Fibroblast of gingiva (primary cell): ENCODE measurements at places on chromosomes 7 and 10.

DNA sequence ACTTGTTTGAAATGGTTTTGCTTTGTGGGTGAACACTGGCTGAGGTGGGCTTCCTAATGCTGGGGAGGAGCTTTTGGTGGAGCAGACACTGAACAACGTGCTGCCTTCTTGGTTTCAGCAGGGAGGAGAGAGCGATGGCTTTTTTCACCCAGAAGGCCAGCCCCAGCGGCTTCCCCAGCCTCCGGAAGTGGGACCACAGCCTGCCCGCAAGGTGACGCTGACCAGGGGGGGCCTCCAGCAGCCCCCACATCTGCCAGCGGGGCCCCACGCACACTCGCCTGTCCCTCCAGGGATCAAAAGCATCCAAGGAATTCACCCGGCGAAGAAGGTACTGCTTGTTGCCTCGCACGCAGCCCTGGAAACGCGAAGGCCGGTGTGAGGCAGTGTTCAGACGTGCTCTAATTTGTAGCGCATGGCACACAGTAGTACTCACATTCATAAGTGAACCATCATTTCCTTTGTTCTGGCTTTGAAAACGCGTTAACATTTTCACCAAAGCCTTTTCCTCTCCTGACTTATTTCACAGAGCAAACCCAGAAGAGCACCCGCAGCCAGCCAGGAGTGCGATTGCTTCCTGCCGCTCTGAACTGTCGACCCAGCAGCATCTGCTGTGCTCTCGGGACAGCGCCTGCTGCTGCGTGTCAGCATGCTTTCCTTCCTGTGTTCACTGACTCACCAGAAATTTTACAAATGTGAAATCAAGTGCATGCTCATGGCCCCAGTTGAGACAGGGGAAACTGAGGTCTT is 48.4 kb downstream of the SHH start:
- DNase-seq: no peak

- no peak for DNase-seq
These were observed 106.9 kb downstream of the ANLN start for GRCh38 chr7:36496576-36496975.

DNA sequence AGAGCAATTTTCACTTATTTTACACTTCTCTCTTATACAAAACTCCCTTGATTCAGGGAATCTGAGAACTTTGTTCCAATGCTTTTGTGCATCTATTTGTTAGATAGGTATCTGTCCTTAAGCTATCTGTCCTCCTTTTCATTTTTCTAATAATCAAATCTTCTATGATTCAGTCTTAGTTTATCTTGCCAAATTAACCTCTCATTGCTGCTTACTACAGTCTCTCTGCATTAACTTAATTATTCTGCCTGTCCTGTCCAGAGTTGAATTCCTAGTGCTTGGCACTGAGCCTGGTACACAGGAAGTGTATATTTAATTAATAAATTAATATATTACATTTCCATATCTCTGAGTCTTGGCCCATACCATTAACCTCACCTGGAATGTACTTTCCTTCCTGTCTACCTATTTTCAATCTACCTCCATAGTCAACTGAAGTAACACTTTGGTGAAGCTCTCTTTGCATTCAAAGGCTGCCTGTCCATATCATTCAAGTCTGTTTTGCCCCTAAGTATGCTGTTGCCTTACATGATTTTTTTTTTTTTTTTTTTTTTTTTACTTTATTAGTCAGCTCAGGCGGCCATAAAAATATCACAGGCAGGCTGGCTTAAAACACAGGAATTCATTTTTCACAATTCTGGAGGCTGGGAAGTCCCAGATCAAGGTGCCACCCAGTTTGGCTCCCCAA is 66.0 kb upstream of the CSTF2T start:
- no peak for DNase-seq

DNA sequence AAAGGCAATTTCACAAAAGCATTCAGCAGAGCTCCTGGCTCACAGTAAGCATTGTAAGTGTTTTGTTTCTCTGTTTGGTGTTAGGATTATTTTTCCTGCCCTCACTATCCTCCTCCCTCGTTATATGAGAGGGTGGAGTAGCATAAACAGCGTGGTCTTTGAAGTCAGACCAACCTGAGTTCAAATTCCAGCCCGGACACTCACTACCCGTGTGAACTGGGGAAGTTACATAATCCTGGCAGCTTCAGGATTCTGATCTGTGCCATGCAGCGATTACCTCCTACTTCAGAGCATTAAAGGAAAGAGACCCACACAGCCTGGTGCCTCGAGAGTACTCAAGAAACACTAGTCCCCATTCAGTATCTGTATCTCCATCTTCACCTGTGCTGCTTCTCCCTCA is 386.5 kb downstream of the INHBA start:
- no peak for DNase-seq

DNA sequence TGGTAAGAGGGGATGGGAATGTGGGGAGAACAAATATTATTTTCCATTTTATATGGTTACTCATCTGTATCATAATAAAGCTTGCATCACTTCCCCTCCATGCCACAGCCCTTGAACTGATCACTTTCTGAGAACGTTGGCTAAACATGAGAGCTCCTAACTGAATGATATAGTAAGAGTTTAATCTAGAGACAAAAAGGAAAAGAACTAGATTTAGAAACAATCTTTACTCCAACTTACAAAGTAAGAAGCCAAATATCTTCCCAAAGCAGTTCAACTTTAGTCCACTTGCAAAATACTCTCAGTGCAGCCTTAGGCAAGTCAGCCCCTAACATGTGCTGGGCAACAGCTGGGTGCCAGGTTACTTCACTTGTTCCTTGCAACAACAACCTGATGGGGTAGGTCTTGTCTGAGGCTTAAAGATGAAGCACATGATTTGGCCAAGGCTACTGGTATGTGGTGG is 20.3 kb downstream of the SMURF1 start:
- DNase-seq: peak; percentile 82

GRCh38 chr7:46369933-46370654 is 449.0 kb upstream of the IGFBP3 start:
- peak; percentile 97 for DNase-seq

DNA sequence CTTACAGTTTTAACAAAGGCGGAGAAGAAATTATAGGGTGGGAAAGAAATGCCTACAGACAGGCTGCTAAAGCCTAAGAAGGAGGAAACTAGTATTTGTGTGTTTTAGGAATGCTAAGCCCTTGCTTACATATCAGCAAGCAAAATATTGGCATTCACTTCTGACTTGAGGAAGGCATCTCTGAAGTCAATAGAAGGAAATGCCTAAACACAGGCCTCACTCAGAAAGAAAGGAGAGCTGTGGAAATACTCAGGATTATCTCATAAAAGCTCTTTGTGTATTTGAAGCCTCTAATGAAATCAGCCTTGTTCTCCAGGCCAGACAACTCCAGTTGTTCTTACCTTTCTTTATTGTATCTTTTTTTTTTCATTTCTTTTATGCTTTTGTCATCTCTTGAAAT is 158.0 kb downstream of the AUTS2 start:
- no peak for DNase-seq

DNA sequence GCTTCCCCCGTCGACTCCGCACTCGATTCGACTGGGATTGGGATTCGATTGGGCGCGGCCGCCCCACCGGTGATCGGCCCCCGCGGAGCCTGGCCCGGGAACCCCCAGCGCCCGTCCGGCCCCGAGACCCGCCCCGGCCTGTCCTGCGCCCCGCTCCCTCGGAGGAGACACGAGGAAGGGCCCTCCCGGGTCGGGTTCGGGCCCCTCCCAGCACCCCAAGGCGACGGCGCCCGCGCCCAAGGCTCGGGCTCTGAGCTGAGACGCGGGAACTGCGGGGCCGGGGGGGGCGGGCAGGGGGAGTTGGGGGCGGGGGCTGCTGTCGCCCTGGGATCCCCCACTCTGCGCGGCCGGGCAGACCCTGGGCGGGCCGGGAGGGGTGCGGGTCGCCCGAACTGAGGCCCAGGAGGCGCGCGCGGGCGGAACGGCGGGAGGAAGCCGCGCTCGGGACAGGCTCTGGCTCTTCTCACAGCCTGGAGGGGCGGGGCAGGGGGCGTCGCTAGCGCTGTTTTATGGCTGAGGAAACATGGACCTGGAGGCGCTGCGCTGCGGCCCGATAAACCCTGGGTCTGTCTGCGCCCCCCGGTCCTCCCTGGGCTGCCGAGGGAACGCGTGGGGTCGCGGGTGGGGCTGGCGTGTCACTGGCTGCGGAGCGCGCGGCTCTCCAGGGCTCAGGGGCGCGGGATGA is 1.7 kb upstream of the NKX6-2 start:
- DNase-seq: no peak

- DNase-seq: no peak
These were observed 19.0 kb downstream of the WDFY4 start for GRCh38 chr10:48703531-48704122.

DNA sequence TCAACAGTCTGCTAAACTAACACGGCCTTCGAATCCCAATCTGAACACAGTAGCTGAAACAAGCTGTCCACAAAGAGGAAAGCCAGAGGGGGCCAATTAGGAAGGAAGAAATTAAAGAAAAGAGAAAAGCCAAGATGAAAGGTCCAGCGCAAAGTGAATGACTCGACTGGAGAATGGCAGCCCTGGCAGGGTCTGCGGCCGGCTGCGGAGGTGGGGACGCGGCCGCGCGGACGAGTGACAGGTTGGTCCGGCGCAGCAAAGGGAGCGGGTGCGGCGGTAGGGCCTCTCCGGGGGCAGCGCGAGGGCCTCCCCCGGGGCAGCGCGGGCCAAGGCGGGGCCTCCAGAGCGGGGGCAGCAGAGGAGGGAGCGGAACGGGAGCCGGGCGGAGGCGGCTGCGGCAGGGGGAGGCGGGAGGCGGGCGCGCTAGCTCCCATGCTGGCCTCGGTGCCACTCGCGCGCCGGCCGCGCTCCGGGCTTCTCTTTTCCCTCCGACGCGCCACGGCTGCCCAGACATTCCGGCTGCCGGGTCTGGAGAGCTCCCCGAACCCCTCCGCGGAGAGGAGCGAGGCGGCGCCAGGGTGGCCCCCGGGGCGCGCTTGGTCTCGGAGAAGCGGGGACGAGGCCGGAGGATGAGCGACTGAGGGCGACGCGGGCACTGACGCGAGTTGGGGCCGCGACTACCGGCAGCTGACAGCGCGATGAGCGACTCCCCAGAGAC is at the start of gene VWC2:
TSS of gene VWC2 (plus strand) at position 421 of the 718 bp plus-strand sequence. CDS start 1,798 bp downstream, outside the sequence.
- no peak for DNase-seq

GRCh38 chr7:134788191-134788590 is 8.8 kb downstream of the CALD1 start:
- DNase-seq: no peak

DNA sequence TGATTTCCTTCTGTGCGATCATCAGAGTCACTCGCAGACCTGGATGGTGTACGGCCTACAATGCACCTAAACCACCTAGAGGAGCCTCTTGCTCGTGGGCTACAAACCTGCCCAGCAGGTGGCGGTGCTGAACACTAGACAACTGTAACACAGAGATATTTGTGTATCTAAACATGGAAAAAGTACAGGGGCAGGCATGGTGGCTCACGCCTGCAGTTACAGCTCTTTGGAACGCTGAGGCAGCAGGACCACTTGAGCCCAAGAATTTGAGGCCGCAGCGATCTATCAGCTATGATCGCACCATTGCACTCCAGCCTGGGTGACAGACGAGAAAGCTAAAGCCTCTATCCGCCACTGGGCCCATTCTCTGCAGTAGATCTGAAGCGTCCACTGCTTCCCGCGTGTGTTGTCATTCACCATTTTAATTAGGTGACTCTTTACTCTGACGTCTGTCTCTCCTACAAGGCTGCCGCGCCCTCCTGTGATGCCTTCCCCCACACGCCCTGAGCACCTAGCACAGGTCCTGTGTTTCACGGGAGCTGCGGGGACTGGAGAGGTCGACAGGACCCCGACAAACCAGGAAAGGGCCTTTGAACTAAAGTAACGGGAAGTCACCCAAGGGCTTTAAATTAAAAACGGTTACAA is 774 bp downstream of the TUBGCP2 start:
- DNase-seq: peak; percentile 39

- DNase-seq: no peak
These were observed 9.4 kb downstream of the NUDT5 start for GRCh38 chr10:12186323-12186722.

GRCh38 chr7:42143711-42144600 is 93.1 kb downstream of the GLI3 start:
- peak; percentile 84 for DNase-seq

GRCh38 chr10:49609283-49610113 is 612 bp upstream of the SLC18A3 start:
- no peak for DNase-seq

DNA sequence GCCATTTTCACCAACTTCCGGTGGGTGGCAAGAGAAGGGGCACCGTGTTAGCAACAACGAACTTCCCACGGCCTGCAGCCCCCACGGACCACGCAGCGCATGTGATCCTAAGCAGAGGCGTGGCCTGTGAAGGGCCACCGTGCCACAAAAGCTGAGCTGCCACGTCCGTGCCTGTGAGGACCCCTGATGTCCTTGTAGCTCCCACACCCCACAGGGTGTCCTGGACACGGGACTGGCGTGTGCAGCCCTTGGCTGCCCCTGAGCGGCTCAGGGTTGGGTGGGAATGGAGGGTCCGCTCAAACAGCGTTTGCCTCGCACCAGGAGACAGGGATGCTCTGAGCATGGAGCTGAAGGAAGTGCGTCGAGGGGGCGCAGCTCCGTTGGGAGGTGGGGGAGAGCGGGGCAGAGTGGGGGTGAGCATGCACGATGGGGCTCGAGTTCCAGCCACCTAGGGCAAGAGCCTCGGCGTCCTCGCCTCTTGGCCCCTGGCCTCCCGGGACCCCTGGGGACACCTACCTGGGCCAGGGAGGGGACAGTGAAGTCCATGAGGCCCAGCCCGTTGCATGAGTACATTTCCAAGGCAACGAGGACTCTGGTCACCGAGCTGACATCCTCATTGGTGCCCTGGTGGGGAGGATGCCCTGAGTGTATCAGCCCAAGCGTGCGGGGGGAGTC is 33.6 kb downstream of the CFAP46 start:
- DNase-seq: no peak

DNA sequence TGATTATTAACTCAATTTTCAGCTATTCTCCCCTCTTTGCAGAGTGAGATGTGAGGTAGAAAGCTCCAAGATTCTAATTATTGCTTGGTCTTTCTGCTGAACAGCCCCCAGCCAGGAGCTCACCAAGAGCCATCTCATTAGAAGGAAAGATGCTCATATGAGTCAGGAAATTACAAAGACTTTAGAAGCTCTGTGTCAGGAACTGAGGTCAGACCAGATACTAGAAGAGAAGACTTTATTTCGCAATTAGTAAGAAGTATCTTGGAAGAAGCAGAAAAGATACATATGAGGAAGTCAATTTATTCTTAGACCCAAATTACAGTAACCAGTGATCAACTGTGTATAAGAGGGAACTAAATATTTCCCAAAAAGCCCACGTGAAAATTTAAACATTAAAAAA is 626.9 kb downstream of the ZWINT start:
- DNase-seq: no peak

DNA sequence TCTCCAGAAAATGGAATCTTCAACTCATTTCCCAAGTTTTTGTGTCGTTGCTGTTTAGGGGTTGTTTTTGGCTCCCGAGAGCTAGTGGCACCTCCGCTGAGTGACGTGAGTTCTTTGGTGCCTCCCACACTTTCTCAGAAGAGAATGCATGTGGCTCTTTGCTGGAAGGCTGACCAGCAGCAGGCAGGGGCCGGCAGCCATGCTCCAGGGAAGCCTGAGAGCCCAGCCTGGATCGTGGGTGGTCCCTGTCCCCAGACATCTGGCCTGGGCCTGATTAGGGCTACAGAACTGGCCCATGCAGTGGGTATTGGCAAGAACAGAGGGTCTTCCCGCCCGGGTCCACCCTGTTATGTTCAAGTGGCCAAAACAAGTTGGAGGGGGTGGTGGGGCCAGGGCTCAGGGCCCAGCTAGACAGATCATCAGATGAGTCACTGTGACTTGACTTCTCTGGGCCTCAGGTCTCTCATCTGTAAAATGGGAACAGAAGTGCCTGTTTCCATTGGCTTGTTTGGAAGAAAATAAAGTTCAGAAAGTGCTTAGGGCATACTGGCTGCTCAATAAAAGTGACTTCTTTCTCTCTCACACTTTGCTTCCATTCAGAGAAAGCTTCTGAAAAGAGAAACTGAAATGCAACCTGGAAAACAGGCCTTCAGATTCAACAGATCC is 83.1 kb downstream of the STRA8 start:
- DNase-seq: no peak
